ENCODE measurements at places on chromosomes 7 and 10.

- no peak for DNase-seq
These were observed 81.3 kb upstream of the AGR3 start for GRCh38 chr7:16963044-16963443.

- DNase-seq = peak; percentile 53
These were observed 2.2 kb downstream of the NPM3 start for GRCh38 chr10:101780818-101781654.

GRCh38 chr7:45239486-45239885 lies 81.9 kb downstream of the RAMP3 start:
- DNase-seq = peak; percentile 82

- no peak for DNase-seq
These were observed 211.4 kb downstream of the WDR37 start for GRCh38 chr10:1267568-1267967.

- no peak for DNase-seq
These were observed 35.1 kb upstream of the WIPF3 start for GRCh38 chr7:29771081-29771816.
